ENCODE measurements at places on chromosomes 3 and 15.
A peak's percentile ranks its signal among the peaks of the same experiment; 100 is the strongest.

DNA sequence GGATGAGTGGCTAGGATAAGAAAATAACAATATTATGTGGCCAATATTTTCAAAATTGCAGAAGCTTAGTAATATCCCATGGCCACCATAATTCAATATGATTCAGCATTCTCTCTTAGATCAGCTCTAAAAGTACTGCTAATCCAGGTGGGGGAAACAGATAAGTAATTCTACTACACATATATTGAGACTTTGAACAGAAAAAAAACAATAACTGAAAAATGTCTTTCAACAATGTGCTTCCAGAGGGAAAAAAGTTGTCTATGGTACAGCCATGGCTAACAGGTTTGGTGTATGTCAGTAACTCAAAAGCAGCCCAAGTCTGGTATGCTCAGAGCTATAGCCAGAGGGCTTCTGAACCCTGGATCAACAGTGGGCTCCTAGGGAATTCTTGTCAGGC lies 42.4 kb upstream of the PPIB start:
- no peak for DNase-seq

- DNase-seq, result peak; percentile 32
These were observed 8.8 kb upstream of the CPOX start for GRCh38 chr3:98602078-98602678.

GRCh38 chr3:169529013-169529412 lies 134.5 kb downstream of the MECOM start:
- no peak for DNase-seq

DNA sequence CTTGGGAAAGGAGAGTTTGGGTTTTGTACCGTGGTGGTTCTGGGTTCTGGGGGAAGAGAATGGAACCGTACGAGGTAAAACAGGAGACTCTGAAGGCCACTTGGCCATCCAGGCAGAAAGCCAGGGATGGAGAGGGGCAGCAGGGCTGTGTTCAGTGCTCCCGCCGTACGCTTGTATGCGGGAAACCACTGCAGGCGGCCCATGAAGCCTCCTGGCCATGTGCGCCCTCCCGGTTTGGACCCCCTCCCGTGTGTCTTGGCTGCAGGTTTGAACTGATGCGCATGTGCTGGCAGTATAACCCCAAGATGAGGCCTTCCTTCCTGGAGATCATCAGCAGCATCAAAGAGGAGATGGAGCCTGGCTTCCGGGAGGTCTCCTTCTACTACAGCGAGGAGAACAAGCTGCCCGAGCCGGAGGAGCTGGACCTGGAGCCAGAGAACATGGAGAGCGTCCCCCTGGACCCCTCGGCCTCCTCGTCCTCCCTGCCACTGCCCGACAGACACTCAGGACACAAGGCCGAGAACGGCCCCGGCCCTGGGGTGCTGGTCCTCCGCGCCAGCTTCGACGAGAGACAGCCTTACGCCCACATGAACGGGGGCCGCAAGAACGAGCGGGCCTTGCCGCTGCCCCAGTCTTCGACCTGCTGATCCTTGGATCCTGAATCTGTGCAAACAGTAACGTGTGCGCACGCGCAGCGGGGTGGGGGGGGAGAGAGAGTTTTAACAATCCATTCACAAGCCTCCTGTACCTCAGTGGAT lies 50.6 kb downstream of the PGPEP1L start:
- DNase-seq, result no peak

DNA sequence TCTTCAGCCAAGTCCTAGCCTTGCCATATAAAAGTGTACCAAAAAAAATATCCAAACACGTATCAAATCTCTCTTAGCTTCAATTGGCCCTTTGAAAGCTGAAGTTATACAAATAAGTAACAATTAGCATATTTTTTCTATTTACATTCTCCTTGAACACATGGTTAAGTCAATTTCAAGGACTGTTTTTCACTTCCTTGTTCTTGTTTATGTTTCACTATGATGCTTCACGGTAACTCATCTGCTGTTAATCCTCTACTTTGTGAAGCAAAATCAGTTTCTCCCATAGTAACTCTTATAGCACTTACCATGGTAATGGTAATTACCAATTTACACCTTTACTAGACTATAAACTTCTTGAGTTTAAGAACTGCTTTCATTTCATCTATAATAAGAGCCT lies 10.6 kb upstream of the SPRED1 start:
- no peak for DNase-seq

DNA sequence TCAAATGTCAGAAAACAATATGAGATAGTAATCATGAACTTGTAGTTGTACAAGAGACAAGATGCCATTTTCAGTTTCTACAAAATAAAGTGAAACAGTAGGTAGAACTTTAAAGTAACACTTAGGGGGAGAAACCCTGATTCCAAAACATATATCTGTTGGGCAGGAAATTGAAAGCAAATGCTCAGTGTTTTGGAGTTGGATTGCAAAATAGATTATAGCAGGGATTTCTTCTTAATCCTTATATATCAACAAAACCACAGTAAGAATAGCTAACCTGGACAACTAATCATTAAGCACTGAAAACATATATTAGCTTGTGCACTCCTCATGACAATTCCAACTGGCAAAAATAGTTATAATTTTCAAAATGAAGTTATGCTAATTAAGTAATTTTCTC lies 46.9 kb downstream of the COMMD2 start:
- no peak for DNase-seq

- DNase-seq, result no peak
These were observed 113.5 kb upstream of the BHLHE40 start for GRCh38 chr3:4865714-4866113.

GRCh38 chr3:38067508-38068233 lies 28.7 kb downstream of the DLEC1 start:
- no peak for DNase-seq

DNA sequence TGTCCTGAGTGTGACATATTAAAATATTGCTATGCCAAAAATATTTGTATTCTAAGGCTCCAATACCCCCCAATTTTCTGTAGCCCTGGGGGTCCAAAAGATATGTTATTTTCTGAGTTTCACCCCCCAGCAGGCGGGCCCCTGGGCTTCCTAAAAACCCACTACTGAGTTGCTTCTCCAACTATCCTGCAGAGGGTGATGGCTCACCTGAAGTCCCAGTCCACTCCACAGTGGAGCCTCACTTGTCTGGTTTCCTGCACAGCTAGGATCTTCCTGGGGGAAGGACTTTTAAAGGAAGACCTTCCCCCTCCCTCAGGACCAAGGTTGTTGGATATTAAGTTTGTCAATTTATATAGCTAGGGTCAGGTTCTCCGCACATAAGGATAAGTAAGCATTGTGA lies 1181.4 kb downstream of the ROBO2 start:
- DNase-seq, result no peak

- DNase-seq, result no peak
These were observed 3.9 kb downstream of the GP5 start for GRCh38 chr3:194395212-194395611.

- DNase-seq, result no peak
These were observed 28.6 kb upstream of the OR5K4 start for GRCh38 chr3:98325055-98325454.

DNA sequence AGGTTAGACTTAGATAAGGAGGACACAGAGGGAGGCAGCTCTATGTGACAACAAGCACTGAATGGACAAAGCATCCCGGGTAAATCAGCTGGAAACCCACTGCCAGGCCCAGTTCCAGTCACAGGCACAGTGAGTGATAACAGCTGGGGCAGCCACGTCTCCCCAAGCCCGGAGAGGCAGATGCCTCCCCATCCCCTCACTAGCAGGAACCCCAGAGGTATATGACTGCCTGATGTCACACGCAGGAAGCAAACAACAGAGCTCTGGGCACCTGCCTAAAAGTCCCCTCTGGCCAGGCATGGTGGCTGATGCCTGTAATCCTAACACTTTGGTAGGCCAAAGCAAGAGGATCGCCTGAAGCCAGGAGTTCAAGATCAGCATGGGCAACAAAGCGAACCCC lies 18.2 kb downstream of the C15orf62 start:
- no peak for DNase-seq

DNA sequence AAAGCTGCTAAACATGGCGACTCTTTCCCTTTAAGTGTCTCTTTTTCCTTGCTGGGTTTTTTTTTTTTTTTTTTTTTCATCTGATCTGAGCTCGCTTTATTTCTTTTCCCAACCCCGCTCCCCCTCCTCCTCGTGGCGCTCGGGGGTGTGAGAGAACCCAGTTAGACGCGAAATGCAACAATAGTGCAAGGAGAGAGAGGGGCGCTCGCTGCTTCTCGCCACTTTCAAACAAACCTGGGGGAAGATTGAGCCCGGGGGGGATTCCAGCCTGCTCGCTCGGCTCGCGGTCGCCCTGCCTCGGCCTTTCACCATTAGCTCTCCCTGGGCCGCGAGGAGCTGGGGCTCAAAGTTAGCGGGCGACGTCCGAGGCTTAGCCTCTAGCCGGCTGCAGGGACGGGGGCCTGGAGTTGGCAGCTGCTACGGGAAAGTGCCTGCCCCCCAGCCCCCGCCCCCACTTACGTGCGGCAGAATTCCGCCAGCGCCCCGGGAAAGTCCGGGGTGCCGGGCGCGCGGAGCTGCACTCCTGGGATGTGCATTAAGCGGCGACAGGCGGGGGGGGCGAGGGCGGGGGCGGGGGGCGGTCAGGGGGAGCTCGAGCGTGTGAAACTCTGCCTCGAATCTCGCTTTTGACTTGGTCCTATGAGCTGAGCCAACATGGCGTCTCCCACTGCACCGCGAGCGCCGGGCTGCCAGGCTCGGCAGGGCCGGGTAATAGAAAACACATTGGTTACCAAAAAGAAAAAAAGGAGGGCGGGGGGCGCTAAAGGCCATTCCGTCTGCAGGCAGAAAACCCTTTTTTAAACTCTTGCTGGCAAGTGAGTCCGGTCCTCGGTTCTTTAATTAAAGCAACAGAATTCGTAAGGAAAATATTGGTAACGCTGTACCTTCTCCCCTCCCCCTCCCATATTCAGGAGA lies 10.4 kb downstream of the NR2F2 start:
- DNase-seq, result no peak

DNA sequence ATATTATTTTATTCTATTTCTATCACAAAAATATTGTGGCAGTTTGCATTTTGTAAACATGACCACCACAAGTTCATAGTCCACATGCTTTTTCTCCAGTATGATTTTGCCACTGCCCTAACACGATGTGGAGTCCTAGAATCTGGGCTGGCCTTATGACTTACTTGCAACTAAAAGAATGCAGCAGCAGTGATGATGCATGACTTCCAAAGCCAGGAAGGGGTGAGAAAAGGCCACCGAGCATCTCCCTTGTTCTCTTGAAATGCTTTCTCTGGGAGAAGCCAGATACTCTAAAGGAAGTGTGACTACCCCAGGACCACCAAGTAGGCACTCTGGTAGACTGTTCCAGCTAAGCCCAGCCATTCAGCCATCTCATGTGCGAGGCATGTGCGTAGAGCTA lies 191.6 kb upstream of the MRPL3 start:
- no peak for DNase-seq

GRCh38 chr3:148605521-148605920 lies 92.2 kb upstream of the AGTR1 start:
- DNase-seq, result no peak

DNA sequence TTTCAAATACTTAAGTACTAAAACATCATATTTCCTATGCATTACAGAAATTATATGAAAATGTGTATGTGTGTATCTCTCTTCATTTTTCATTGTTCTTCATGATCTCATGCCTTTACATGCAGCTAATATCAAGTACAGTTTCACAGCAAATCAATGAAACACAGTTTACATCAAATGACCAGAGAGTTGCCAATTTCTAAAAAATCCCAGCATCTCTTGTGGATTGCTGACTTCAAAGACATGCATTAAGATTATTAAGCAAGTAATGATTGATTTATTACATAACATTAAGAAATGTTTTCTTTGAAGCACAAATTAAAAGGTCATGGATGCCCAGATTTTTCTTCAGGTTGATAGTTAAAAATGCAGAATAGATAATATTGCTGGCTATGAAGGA lies 31.0 kb upstream of the TAFA4 start:
- DNase-seq, result no peak

GRCh38 chr3:157247391-157247790 lies 87.4 kb upstream of the CCNL1 start:
- DNase-seq, result no peak

GRCh38 chr3:128624526-128625138 lies 26.0 kb downstream of the RPN1 start:
- DNase-seq, result no peak

DNA sequence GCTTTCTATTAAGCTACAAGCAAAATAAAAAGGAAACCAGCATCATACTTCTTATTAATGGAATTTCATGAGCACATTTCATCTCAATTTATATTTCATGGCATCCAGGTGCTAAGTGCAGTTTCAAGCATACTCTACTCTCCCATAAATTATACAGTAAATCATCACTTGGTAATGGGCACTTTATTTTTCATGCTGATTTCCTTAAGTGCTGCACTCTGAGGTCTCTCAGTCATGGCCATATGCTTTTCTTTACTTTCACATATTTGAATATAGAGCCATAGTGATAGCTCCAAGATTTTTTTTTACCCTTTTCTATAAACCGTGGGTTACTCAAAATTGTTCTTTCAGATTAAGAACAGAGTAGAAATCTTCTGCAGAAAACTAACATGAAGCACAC lies 1505.7 kb upstream of the CADM2 start:
- no peak for DNase-seq

DNA sequence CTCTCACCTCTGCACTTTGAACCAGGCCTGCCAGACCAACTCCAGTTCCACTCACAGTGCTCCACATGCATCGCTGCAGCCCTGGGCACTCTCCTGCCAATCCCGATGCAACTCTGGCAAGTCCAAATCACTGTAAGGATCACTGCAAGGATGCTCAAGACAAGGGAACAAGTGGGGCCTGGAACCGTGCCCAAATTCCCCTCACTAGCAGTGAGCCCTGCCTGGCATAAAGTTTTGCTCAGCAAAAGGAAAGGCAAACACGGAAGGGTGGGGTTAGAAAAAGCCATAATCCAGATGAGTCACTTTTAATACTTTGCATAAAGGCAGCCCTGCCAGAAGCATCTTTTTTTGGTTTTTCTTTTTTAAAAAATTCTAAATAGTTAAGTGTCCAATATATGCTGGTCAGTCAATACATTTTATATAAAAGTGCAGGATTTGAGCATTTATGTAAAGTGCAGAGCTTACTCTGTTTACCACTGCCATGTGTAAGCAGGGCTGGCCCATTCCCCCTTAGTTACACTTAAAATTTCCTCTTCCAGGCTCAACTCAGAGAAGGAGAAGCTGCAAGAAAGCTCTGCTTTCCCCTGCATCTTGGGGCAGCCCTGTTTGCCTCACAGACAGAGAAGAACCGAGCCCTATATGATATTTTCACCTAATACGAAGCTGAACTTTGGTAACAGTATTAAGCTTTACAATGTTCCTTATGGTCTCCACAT lies 102.2 kb downstream of the CD47 start:
- no peak for DNase-seq

GRCh38 chr3:31422237-31422636 lies 110.5 kb upstream of the STT3B start:
- no peak for DNase-seq

DNA sequence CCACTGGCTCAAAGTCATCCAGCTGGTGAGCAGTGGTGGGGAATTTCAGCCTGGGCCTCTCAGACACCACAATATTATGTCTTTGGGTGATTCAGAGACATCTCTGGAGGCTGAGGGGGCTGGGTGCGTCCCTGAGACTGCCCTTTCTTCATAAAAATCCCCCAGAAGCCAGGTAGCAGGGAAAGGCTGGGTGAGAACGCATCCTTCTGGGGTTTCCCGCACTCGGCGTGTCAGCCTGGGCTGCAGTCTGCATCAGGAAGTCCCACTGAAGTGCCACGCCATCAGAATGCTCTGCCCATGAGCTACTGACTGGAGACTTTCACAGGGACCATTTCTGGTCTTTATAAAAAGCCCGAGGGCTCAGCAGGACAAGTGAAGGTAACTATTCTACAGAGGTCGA lies 148.8 kb upstream of the SLC6A11 start:
- DNase-seq, result no peak
